Urinary bladder (tissue), 4 donors: ENCODE measurements at places on chromosomes 5 and 9. TPM values are rescaled to one million over a fixed set of nuclear protein-coding genes. Genes with fewer than 3 reads are reported as not detected.

- DNase-seq, result no peak
These were observed 7.9 kb upstream of the ZDHHC11 start for GRCh38 chr5:858726-859125.

GRCh38 chr9:130304116-130304515 is 38.6 kb downstream of the HMCN2 start:
- DNase-seq, result no peak

DOCK8 gene
- 5.2 TPM for polyA plus RNA-seq

C9orf50 gene
- 0.28 TPM for polyA plus RNA-seq

SPATA31D4 gene
- polyA plus RNA-seq, result not detected
